ENCODE measurements at places on chromosomes 6 and 20.

GRCh38 chr20:43963233-43963632 is 48.6 kb downstream of the TOX2 start:
- no peak for DNase-seq

DNA sequence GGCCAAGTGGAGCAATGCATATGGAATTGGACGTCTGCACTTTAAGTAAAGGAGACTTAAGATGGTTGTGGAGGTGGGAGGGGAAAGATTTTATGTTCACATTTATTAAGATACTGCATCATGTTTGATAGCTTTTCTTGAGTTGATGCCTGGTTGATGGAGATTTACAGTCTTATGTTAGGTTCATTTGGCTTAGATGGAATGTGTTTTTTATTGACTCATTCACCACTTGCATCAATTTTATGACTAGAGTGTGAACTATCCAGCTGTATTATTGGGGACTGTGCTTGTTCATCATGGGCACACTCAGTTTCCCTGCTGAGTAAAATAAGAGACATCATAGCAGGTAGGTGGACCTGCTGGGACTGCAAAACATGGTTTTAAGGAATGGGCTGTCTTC is 91.2 kb upstream of the SCP2D1 start:
- no peak for DNase-seq

DNA sequence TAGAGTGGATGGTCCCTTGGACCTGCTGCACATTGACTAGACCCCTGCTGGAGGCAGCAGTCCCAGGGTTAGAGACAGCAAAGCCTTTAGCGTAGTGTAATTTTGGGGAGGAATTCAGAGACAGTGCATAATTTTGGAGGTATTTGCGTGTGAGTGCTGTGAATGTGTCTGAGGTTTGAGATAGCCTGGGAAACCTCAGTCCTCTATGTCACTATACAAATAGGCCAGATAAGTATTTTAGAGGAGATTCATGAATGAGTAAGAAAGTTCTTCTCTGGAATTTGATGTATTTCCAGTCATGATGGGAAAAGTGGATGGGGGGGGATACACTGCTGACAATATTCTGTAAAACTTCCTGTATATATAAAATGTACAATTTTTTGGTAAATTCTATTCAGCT is 25.8 kb upstream of the MTRF1L start:
- DNase-seq, result no peak

DNA sequence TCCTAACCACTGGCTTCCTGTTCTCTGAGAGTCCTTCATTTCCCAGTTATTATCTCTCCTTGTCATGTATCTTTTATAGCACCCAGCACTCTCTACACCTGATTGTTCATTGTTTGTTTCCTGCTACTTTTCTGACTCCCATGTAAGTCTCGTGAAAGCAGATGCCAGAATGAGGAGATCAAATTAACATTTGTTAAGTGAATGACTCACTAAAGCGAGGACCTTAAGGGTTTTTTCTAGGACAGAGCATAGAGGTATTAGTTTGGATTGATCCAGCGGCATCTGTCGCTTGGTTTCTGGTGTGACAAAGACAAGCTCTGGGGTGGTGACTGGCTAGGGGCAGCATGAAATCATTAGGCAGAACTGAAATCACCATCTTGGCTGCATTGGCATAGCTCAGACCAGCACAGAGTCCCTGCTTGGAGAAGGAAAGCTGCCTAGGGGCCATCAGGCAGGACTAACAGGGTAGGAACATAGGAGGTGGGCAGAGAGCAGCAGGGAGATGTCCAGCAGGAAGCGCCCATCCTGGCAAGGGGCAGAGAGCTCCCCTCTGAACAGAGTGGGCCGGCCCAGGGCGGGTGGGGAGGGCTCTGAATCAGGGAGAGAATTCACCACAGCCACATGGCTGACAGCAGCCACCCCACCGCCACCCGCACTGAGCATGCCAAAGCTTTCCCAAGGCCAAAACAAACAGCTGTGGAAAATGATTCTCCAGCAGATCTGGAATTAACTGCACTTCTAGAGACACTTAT is 97.1 kb upstream of the CEP85L start:
- DNase-seq, result no peak

DNA sequence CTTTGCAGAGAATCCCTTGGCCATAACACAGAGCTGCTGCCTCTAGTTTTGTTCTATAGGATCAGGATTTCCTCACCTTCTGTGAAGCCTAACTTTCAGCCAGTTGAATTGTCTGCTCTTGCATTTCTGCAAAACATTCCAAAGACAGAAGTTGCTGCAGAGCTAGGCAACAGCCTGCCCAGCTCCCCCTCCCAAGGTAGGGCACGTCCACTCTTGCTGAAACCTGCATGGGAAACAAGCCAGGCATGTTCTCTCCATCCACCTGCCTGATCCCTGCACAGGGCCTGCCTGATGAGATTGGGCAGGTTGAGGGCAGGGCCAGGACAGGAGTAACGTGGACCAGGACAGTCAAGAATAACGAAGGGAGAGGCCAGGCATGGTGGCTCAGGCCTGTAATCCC is 58.9 kb upstream of the NAA20 start:
- DNase-seq, result no peak

DNA sequence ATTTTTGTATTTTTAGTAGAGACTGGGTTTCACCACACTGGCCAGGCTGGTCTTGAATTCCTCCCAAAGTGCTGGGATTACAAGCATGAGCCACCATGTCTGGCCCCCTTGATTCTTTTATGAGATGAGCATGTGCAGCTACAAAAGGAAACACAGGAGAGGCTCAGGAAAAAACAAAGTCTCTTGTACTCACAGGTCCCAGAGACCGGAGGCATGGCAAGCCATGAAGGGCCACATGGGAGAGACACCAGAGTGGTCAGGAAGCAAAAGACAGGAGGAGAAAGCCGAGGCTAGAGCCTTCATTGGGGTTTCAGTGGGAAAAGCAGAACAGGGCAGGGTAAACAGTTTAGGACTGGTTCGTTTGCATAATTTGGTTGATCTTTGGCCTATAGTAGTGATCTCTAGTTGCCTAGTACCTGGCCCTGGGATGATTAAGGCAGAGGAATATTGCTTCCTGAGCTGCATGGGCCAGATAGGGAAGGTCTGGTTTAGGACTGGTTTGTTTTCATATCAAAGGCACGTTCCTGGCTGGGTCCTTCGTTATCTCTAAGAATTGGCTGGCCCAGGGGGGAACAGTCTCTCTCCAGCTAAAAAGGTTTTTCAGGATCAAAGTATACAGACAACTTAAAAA is 48.2 kb upstream of the PRND start:
- no peak for DNase-seq

DNA sequence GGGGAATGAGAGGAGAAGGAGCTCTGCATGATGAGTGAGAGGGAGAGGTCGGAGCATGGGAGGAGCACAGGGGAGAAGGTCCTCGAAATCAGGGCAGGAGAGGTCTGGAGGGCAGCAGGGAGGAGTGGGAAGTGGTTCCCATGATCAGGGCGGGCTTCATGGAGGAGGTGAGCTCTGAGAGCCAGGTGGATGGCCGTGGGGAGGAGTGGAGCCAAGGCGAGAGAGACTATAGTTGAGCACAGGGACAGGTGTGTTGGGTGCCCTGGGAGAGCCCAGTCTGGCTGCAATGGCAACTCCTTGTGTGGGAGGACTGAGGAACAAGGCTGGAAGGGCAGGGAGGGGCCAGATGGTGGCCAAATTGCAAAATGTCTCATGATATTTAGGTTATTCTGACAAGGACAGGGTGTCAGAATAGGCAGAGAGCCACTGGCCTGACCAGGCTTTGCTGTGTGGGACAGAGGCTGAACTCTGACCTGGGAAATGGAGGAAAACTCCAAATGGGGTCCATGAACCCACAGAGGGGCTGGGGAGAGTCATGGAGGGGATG is 21.4 kb downstream of the TTBK1 start:
- no peak for DNase-seq

- DNase-seq, result no peak
Observed at GRCh38 chr6:125968493-125968892, 11.9 kb downstream of the HINT3 start.

Data from activated T-helper 1 cell treated with anti-CD3 and anti-CD28 coated beads, Interleukin-2, amount 50 U/mL, for 16 hours (primary cell).